NCI-H2029 (cell line): ENCODE measurements at places on chromosomes 5 and 9.
A peak's percentile ranks its signal among the peaks of the same experiment; 100 is the strongest.

DNA sequence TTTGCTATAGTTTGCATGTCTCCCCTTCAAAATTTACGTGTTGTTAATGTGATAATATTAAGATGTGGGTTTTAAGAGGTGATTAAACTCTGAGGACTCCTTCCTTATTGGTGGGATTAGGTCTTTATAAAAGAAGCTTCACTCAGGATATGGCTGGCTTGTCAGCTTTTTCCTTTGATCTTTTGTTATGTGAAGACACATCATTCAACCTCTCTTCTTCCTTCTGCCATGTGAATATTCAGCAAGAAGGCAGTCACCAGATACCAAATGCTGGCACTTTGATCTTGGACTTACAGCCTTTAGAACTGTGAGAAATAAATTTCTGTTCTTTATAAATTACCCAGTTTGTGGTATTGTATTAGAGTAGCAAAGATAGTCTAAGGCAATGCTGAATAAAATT is 855.9 kb upstream of the CDH10 start:
- DNase-seq, result no peak

DNA sequence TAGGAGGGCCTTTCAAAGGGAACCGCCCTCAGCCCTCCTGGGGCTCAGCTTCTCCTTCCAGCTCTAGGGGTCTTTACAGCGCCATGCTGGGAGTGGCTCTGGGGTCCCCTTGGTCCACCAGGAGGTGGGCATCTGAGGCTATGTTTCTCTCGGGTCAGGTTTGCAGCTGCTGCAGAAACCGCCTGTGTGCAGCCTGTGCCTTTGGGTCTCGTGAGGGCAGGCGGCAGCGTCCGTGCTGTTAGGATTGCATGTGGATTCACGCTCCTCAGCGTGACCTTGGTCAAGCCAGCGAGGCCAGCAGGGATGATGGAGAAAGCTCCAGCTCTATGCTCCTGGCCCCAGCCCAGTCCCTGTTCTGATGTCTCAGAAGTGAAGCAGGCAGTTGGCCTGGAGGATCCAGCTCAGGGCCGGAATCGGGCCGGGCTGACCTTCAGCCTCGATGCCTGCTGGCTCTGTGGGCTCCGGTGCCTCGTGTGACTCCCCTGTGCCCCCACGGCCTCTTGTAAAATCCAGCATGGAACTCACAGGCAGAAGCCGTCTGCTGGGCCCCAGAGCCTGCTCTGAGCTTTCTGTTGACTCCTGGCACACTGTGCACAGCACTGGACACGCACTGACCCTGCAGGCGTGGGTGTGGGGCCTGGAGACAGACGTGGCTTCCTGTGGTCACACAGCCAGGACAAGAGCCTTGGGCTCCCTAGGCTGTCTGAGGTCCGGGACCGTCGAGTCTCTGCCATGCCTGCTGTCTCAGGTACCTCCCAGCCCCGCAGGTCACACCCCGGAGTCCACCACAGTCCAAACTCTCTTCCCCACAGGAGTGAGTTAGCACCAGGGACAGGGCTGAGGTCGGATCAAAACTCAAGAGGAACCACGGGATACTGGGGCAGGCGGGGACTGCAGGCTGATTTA is 54.3 kb downstream of the TRIP13 start:
- no peak for DNase-seq

DNA sequence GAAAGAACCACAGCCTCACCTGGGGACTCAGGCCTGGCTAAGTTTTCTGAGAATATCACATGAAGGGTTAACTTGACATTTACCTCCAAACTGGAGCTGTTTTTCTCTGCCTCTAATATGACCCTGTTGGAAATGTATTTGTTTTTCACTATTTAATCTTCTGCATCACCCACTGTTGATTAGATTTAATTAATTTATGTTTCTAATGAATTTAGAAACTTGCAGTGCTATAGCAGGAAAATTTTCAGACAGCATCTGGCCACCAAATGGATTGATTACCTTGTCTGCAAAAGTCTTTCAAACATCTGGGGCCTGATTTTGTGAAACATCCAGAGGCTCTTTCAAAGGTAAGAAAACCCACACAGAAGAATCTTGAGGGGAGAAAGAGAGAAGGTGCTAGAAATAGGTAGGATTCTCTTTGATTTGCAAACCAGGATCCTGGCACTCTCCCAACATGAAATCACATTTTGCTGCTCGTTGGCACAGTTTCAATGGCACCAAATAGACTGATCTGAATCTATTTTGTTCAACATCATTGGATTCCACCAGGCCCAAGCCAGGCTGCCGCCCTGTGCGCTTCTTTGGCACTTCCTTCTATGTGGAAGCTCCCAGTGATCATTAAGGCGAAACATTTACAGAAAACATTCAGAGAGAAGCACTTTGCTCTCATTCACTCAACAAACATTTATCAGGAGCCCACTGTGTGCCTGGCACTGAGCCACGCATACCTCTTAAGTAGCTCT is 157.3 kb downstream of the PPP2R2B start:
- peak; percentile 65 for DNase-seq

GRCh38 chr5:64497386-64497785 is 8.4 kb upstream of the RGS7BP start:
- no peak for DNase-seq

GRCh38 chr5:40224421-40224820 is 455.3 kb upstream of the PTGER4 start:
- no peak for DNase-seq

DNA sequence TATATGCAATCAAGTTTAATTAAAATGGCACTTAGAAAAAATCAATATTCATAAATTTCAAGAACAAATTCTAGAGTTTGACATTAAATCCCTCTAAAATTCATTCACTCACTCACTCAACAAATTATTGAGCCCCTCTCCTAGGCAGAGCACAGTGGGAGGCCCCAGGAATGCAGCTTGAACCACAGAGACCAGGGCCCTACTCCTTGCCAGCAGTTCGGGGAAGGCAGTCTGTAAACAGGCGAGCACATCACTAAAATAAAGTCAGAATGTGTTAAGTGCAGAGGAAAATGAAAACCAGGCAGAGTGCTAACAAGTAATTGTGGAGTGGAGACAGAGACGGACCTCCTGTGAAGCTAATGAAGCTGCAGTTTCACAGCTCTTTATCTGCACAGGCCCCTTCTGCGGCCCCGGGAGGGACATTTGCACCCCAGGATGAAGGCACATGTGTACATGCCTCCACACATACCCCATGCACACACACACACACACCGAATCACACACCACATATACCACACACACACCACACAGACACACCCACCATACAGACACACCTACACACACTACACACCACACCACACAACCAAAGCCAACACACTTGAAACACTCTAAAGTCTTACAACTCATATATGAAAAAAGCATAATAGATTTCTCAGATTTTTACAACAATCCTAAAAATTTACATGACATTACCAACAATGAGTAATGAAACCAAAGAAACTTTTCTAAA is 40.5 kb downstream of the BHMT start:
- no peak for DNase-seq

DNA sequence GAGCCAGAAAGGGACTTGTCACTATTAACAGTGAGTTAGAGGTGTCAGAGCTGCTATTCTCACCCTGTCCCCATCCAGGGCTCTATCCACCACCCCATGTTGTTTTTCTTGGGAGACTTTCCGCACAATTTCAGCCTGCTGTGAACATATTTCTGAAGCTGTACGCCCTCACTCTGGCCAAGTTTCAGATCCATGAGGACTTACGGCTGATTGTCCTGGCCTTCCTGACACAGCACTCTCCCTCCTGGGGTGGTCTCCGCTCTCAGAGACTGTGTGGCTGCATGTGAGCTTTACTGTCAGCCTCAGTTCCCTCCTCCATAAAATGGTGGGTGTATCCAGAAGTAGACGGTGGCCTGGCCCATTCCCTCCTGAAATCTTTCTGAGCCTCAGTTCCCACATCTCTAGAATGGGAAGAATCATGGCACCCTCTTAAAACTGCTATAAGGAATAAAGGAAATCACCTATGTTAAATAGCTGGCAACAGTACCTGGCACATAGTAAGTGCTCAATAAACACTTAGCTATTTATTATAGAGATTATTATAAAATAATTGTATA is 804 bp upstream of the IL17B start:
- DNase-seq, result no peak

DNA sequence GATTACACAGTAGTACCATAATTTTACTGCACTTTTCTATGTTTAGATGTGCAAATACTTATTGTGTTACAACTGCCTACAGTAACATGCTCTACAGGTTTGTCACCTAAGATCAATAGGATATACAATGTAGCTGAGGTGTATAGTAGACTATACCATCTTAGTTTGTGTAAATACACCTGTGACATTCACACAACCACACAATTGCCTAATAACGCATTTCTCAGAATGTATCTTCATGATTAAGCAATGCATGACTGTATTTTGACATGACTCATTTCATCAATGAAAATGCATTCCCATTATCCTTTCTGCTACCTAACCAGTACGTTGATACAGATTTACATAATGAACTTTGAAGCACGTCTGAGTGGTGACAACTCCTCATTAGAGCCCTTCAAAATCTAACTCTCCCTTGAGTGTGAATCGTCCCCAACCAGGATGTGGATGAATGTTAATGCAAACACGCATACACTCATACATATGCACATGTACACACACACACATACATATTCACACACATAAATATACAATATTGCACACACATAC is 28.4 kb downstream of the GZMK start:
- no peak for DNase-seq

GRCh38 chr5:87769157-87769556 is 356.4 kb upstream of the CCNH start:
- no peak for DNase-seq

DNA sequence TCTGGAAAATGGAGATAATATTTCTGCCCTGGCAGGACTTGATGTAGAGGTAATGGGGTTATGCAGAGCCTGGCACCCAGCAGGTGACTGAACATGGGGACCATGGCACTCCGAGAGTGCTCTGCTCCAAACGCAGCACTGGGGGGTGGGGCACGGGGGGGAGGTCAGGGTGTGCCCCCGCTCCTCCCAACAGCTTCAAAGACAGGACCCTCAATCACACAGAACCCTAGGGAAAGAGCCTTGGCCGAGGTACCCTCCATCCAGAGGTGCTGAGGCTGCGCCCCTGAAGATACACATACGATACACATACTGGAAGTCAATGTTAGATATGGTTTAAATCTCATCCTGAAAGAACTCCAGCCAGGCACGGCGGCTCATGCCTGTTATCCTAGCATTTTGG is 26.6 kb upstream of the CEP72 start:
- DNase-seq, result no peak

GRCh38 chr5:56298336-56299090 is 65.4 kb upstream of the ANKRD55 start:
- DNase-seq, result no peak

DNA sequence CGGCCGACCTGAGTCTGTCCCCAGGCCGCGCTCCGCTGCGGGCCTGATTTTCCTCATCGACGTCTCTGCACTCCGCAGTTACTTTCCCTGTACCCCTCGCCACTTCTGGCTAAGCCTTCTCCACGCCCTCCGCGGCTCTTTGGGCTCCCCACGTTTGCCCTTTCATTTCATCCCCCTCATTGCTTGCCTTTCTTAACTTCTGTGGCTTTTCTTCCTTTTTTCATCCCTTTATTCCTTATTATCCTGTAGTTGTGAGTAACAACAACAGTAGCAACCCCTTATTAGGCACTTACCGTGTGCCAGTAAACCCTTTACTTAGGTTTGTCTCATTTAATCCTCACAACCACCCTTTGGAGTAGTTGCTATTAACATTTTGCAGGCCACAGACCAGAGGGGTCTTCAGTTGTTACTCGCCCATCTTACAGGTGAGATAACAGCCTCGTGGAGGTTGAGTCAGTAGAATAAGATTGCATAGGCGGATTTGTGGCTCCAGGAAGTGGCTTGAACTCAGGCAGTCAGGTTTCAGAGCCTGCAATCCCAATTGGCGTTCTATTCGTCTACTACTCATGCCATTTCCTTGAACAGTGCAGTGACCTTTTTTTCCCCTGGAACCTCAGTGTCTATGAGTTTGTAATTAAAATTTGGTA is 724 bp downstream of the TCERG1 start:
- peak; percentile 9 for DNase-seq

GRCh38 chr9:734831-735511 is 106.5 kb upstream of the DMRT1 start:
- DNase-seq, result no peak

DNA sequence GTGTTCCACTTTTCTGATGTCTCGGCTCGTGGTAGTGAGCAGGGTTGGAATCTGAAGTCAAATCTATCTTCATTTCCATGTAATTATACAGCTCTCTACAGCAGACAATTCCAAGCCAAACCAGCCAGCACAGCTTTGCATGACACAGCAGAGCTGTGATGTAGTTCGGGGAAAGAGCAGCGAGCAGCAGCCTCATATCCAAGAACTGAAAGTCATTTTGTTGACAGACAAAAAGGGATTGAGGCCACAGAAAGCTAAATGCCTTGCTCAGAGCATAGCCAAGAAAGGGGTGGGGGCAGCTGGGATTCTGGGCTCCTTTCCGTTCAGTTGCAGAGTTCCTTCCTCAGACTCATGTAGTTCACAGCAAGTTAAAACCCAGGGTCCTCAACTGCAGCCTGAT is 32.1 kb downstream of the LCP2 start:
- DNase-seq, result no peak

GRCh38 chr5:180598797-180599589 is 7.7 kb upstream of the SCGB3A1 start:
- DNase-seq, result no peak

DNA sequence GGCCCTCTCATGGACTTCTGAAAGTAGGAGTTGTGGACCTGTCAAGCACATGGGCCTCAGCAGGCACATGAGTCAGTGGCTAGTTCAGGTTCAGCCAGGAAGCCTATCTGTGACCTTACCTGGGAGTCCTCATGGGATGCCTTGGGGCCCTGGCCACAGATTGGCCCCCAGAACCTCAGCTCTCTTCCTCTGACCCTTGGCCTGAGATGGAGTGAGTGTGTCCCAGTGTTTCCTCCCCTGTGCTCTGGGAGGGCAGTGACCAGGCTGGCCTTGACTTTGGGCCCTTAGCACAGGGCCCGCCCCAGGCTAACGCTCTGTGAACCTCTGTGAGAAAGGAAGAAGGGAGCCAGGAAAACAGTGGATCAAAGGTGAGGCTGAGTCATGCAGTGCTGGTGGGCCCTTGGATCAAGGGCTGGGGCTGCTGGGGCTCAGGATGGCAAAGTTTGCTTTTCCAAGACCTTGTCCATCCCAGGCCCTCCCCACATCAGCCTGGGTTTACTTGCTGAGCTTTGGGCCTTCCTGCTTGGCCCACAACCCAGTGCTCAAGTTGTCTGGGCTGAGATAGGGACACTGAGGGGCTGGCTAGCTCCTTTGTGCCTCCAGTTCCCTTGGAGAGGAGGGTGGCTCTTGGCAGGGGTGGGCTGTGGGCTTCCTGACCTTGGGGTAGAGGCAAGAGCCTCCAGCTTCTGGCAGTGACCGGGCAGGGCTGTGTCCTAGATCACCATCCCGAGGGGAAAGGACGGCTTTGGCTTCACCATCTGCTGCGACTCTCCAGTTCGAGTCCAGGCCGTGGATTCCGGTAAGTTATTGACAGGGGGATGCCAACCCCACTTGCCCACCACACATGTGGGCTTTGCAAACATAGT is 41.4 kb downstream of the RGS3 start:
- no peak for DNase-seq

- DNase-seq, result no peak
Observed at GRCh38 chr5:150211156-150212030, 21.5 kb downstream of the SLC6A7 start.
